Heart right ventricle (tissue), 16 donors: ENCODE measurements at places on chromosomes 2 and 18. TPM values are rescaled to one million over a fixed set of nuclear protein-coding genes. Genes with fewer than 3 reads are reported as not detected.

GRCh38 chr2:207658156-207658555 lies 33.0 kb upstream of the METTL21A start:
- DNase-seq = no peak

DNA sequence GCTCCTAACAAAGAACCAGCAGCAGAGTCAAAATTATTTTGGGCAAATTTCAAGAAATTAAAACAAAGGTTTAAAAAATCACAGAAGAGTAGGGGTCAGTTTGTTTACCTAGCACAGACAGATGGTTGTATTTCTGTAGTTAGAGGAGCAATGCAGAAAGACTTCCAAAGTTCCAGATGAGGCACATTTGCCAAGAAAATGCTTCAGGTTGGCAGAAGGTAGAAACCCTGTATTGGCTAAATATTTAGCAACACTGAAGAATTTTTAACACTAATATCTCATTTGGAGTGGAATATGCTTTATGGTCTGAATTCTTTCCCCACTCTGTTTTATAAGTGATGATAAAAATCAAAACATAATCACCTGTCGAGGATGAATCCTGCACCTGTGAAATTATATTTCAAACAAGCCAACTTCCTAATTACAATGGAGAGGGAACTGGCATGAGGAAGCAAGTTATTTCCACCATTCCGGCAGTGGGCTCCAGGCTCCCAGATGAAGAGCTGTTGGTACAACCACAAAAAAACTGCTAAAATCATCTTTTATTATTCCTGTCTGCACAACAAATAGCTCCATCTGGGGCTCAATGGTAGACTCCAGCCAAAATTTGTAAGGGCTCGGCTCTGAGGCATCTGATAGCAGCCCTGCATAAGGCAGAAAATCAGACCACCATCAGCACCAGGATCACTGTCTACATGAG lies 286.5 kb upstream of the REV1 start:
- no peak for DNase-seq

DNA sequence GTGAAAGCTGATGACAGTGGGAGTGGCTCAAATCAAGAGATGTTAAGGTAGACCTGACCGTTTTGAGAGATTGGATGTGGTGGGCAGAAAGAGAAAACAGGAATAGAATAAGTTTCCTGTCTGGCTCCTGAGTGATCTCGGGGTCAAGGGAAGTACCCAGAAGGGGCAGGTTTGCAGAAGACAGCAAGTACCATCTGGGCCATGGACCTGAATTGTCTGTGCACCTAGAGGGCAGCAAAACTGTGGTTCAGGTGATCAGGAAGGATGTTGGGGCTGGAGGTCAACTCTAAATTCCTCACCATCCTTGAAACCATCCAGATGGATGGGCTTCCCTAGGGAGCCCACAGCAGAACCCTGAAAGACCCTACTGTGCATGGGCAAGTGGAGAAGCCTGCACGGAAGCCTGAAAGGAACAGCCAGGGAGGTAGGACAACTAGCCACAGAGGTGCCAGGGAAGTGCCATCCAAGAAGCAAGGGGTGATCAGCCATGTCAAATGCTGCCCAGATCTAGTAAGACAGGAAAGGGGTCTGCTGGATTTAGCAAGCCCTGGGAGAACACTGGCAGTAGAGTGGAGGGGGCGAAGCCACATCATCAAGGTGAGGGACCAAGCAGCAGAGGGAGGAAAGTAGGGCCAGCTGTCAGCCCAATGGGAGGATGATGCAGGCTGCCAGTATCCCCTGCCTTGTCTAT lies 8.0 kb downstream of the TEX261 start:
- no peak for DNase-seq

DNA sequence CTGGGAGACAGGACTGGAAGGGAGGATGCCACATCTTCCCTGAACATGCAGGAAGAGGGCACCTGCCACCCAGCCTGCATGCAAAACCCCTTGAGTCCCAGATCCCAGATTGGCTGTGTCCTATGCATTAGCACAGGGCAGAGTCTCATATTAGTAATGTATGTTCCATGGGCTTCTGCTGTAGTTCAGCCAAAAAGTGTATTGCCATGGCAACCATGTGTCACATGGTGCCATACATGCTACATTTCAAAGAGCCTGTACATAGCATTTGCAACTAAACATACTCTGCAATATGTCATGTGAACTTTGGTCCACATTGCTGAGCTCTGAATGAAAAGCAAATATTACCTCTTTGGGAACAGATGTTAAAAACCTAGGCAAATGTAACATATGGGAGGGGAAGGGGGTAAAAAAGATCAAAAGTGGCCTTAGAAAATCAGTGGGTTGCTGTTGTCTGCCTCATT lies 78.4 kb downstream of the DPP4 start:
- DNase-seq = no peak

GRCh38 chr2:222548992-222549391 lies 106.9 kb downstream of the FARSB start:
- DNase-seq = no peak

- DNase-seq = no peak
Measured at GRCh38 chr2:38037325-38037724, 38.6 kb downstream of the CYP1B1 start.

GRCh38 chr18:30696201-30696600 lies 346.3 kb downstream of the DSC3 start:
- no peak for DNase-seq

DNA sequence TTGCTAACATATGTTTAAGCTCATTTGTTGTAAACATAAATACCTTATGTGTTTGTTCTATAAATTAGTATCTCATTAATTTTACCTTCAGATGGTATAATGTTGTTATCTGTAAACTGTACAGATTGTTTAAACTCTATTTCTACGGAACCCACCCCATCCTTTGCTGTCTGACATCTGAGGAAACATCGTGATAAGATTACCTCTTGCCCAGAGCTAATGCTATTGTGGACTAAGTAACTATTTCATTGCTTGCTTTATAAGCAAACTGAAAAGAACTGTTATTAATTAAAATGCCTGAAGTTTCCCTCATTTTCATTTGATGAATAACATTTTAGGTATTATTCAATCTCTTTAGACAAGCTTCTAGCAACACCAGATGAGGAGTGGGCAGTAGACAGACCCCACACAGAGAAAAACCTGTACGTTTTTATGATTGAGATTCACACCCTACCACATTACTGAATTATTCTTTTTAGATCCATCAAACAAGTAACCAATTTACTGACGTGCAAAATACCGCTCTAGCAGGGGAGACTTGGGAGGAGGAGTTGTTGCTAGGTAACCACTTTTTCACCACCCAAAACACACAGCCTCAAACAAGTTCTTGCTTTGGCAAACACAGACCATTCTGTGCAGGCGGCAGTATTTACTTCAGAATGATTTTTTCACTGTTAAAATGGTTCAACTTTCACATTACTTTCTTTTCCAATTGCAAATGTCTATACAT lies 1.9 kb upstream of the SYT4 start:
- no peak for DNase-seq

- DNase-seq = no peak
Measured at GRCh38 chr2:239306274-239307220, 94.3 kb downstream of the HDAC4 start.

DNA sequence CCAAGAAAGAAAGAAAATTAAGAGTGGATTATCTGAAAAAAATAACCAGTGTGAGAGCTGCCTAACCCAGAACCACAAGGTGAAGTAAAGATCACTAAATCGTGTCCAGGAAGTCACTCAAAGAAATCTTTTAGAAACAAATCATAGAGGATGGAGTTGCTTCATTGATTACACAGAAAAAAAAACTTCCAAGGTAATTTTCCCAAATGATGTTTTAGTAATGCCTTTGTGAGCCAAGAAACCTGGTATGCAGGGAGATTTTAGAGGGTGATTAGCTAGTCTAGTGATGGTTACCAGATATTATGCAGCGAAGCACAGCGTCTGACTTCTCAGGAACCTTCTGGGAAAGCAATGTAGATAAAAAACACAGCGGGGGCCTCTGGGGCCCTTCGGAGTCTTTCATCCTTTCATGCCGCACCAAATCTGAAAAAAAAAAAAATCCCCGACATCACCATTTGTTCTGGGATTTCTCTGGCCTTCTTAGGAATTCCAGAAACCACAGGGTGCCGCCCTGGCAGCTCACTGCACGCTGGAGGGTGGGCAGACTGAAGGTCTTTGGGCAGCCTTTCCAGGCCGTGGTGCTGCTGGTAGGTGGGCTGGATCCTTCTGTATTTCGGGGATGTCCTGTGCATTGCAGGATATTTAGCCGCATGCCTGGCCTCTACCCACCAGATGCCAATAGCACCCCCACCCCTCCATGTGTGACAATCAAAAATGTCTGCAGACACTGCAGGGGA lies 17.3 kb downstream of the ALPK2 start:
- DNase-seq = no peak

- DNase-seq = no peak
Measured at GRCh38 chr2:150256736-150257135, 230.7 kb downstream of the RND3 start.

- DNase-seq = no peak
Measured at GRCh38 chr18:10336749-10337350, 117.6 kb upstream of the APCDD1 start.

- no peak for DNase-seq
Measured at GRCh38 chr2:47916412-47916811, 10.1 kb upstream of the FBXO11 start.

GRCh38 chr2:28681158-28681571 lies 70.5 kb upstream of the PPP1CB start:
- no peak for DNase-seq

DNA sequence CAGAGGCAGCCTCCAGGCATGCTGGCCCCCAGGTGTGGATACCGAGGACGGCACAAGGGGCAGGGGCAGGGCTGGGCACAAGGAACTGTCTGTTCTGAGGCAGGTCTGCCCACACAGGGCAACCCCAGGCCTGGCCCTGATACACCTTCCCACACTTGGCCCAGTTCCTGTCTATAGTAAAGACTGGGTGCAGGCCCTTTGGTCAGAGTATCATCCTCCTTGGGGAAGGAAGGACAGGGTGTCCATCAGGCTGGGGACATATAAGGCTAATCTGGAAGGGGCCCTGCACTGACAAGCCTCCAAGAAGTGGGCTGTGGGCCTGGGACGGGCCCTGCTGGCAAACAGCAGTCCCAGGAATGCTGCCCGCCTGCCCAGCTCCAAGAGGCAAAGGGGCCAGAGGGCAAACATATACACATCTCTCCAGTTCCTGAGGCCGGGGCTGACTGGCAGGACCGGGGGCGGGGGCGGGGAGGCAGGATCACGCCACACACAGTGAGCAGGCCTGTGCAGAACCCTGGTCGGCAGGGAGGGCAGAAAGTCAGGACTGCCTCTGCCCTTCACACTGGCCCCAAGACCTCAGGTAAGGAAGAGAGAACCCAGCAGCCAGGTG lies 18.9 kb downstream of the SDC1 start:
- DNase-seq = no peak

DNA sequence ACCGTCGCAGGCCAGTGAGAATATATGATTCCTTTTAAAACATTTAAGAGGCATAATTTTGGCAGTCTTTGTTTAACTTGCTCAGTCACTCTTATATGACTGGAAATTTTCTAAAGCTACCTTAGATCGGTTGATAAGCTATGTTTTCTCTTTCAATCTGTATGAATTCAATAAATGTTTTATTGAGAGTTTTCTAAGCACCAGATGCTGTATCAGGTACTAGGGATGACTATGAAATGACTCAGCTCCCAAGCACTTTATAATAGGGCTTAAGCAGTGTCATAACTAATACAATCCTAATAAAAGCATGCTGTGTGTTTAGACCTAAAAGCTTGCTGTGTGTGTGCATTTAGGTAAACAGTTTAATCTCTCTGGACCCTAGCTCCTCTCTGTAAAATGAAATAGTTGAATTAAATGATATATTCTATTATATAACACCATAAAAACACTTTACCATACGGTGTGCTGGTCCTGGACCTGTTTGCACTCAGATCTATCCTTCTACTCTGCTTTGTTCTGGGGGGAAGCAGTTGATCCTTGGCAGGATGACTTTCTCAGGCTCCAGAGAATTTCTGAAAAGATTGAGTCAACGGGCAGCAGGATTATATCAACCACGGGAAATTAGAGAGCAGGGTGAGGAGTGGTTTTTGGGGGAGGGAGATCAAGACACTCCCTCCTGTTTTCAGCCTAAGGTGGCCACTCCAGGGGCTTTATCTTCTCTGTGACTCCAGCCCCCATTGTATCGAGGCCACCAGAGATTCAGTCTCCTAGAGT lies 26.1 kb upstream of the SLC38A11 start:
- no peak for DNase-seq

DNA sequence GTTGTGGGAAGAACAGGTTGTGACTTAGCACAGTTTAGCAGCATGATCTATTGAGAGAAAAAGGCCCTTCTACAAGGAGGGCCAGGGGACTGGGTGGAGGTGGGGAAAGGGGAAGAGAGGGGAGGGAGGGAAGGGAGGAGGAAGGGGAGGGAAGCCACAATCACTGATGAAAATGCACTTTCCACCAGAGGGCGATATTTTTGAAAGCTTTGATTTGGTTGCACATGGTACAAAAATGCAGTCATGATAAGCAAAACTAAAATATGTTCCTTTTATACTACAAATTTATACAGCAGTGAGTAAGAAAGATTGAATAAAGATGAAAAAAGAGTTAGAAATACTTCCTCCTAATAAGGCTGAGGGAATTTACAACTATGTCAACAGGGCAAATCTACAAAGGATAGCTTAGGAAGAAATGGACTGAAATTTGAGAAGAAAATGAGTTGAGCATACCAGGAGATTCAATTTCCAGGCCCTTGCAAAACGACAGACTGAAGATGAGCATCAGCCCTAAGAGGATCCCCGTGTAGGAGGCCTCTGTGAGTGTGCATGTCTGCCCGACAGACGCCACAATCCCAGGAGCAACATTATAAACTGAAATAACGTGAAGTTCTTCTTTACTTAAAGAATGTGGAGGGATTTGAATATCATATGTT lies 17.2 kb downstream of the SH3YL1 start:
- peak; percentile 29 for DNase-seq

DNA sequence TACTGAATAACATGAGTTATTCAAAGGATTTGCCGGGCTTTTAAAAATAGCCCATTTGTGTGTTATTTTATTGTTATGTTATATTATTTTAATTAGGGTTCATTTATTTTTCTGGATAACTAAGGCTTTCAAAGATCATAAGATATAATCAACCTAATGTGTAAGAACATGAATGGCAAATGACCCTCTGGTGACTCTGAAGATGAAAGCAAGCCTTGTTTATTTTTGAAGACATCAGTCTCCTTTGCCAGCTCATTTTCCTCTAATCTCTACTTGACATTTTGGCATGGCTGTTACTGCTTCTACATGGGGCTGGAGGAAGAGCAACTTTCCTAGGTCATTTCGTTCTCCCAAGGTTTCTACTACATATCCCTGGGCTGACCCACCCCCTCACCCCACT lies 10.6 kb downstream of the FAP start:
- no peak for DNase-seq

- DNase-seq = peak; percentile 28
Measured at GRCh38 chr18:9135912-9136314, 668 bp upstream of the ANKRD12 start.

- no peak for DNase-seq
Measured at GRCh38 chr2:86675511-86676015, 44.5 kb upstream of the RMND5A start.

GRCh38 chr2:18500333-18500732 lies 60.1 kb downstream of the RDH14 start:
- no peak for DNase-seq

The CFC1 gene
- not detected for total RNA-seq

The THAP4 gene
- total RNA-seq = 71.6 TPM

The CCDC102B gene
- total RNA-seq = 5.7 TPM

The COL3A1 gene
- total RNA-seq = 122 TPM

The KCNE4 gene
- total RNA-seq = 1.5 TPM

The FBLN7 gene
- 0.42 TPM for total RNA-seq

The SERPINB7 gene
- not detected for total RNA-seq

The PTH2R gene
- not detected for total RNA-seq

The BIRC6 gene
- total RNA-seq = 47.5 TPM

The HTR2B gene
- total RNA-seq = 2.7 TPM

The ANKRD29 gene
- 4.5 TPM for total RNA-seq
